ENCODE measurements at places on chromosomes 3 and 15.

DNA sequence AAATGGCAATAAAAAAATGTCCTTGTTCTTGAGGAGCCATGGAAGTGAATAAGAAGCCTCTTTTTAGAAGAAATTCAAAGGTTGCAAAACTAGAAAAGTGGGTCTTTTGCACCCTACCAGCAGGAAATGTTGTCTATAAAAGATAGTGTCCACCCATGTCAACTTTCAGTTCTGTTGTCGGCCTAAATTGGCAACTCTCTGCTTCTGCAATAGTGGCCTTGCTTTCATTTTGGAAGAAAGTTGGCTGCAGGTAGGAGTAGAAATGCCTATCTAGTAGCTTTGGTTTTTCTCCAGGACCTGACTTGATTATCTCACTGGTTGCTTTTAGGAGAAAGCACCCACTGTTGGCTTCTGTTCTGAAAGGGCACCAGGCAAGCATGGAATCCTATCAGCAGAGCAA is 85.4 kb downstream of the TMEM108 start:
- DNase-seq, result no peak

DNA sequence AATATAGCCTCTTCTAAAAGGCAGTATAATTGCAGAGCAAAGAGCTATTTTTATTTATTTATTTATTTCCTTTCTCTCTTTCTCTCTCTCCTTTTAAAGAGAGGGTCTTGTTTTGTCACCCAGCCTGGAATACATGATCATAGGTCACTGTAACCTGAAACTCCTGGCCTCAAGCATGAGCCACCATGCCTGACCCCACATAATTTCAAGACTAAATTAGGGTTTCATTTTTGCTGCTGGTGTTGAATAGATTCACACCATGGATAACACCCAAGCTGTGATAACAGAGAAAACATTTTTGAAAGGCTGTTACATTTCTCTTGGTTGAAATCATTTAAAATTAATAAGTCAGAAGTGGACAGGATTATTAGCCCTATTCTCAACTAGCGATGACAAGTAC is 131.6 kb downstream of the LEKR1 start:
- DNase-seq, result no peak

GRCh38 chr3:177468816-177469215 is 271.5 kb upstream of the TBL1XR1 start:
- DNase-seq, result no peak

DNA sequence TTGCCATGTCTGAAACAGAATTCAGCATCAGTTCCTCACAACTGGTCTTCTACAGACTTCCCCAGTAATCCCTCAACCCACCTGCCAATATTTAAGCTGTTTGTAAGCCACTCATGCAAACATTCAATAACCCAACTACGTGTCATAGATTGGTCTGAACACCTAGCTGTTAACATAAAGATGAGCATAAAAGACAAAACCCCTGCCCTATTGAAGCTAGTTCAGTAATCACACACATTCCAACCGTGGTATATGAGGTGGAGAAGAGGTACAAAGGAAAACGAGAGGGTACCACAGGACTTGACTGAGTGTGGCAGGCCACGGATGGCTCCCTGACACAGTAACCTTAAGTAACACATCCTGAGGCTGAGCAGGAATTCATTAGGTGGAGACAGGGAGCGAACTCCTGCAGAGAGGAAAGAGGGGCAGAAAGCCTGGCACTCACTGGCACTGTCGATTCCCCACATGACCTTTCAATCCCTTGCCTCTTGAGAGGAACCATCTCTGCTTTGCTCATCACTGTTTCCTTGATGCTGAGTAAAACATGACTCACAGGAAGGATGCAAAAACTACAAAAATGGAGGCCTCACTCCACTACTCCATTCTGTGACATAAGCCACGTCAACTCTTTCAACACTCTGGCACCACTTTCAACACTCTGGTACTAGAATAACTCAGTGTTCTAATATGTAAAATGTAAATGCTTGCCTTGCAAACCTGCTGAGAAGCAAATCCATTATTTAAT is 31.3 kb downstream of the RPN1 start:
- DNase-seq, result no peak

DNA sequence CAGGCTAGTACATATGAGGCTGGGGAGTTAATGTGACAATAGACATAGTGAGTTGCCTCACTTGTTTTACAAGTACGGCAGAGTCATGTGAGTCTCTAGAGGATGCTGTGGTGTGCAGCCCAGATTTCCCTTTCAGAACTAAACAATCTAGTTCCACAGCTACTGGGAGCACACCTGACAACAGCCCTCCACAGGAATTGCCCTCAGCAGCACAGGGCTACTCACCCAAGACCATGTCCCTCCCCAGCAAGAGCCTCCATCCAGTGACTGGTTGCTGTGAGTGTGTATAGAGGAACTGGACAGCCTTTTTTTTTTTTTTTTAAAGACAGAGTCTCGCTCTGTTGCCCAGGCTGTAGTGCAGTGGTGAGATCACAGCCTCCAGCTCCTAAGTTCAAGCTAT is 40.2 kb upstream of the UBE2E2 start:
- DNase-seq, result no peak

DNA sequence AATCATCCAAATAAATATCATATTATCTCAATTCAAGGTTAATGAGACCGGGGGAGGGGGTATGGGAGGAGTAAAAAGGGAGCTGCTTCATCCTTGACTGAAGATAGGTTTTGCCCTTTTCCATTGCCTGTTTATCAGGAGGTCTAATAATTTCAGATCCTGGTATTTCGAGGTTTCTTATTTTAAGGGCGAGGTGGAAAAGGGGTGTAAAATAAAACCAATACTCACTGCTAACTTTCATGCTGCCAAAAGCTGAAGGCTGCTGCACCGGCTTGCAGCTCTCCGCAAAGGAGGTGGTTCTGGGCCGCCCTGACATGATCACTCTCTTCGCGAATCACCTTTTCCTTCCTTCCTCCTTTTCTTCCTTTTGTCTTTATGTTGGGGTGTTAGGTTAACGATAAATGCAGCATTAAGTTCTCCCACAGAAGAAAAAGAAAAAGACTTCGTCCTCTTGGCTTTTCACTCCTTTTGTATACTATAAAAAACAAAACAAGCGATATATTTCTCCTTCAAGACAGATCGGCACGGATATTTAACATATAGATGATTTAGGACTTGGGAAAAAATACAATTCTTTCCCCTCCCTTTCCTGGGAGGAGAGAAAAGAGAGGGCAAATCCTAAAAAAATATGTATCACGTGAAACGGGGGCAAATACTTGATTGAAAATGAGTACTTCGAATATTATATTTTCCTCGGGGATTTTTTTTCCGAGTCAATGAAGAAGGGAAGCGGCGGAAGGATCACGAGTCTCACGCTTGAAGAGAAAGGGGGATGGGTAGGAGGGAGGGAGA is 932 bp downstream of the GSK3B start:
- no peak for DNase-seq

- no peak for DNase-seq
Observed at GRCh38 chr3:9301091-9301490, 51.6 kb upstream of the SRGAP3 start.

- DNase-seq, result no peak
Observed at GRCh38 chr3:6439226-6439625, 421.7 kb upstream of the GRM7 start.

DNA sequence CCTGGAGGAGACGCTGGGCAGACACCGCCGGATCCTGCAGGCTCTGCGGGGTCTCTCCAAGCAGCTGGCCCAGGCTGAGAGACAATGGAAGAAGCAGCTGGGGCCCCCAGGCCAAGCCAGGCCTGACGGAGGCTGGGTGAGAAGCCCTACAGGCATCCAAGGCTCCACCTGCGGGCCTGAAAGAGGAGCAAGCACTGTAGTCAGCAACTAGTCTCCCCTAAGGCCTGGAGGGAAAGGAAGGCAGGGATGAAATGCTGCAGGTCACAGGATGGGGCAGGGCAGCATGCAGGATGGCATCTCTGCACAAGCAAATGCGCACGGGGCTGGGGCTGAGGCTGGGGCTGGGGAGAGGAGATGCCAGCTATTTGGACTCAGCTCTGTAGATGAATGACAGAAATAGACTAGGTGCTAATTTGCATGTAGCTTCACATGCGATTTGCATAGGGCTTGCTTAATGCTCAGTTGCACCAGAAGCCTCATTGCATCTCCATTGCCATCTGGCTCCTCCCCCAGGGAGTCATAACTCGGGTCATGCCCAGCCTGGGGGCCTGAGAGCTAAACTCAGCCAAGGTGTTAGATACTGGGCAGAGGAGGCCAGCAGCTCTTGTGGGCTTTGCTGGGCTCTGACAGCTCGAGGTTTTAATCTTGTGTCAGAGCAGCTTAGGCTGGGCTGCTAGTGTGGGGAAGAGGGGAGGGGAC is 5.2 kb upstream of the CPLX3 start:
- no peak for DNase-seq

DNA sequence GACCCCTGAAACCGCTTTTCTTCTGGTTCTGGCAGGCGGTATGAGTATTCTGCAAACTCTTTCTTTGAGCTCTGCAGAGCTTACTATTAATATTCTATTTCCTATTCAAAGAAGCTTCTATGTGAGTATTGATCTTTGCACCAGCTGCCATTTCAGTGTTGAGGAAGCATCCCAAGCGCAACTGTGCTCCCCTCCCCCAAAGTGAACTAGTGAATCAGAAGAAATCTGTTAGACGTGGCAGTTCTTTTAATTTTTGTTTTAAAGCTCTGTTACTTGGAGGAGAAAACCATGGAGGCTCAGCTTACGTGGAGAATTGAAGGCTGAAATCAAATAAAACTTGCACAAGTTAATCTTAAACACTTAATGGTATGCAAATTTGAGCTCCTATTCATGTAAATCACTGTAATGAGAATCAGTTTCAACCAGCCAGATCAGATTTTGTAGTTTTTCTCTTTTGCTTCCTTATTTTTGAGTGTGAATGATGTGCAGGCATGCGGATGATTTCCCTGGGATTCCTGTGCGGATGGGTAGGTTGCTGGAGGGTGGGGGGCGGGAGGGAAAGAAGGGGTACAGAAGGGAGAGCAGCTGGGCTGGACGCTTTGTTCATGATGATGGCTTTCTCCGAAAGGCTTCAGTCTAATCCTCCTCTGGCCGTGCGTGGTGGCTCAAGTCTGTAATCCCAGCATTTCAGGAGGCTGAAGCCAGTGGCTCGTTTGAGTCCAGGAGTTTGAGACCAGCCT is 16.1 kb upstream of the AGBL1 start:
- DNase-seq, result no peak

GRCh38 chr3:169083163-169083562 is 580.3 kb downstream of the MECOM start:
- DNase-seq, result no peak

DNA sequence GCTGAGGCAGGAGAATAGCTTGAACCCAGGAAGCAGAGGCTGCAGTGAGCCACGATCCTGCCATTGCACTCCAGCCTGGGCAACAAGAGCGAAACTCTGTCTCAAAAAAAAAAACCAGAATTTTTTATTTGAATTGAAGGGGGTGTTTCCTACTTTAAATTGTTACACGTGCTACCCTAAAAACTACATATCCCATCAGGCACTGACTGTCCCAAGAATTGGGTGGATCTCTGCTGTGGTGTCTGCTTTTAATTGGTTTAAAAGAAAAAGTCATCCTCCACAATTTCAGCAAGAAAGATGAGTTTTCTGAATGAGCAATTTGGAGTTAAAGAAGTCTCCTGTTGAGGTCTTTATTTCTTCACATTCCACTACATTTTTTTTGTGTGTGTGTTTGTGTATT is 2.1 kb downstream of the PDIA3 start:
- DNase-seq, result no peak

- DNase-seq, result no peak
Observed at GRCh38 chr15:75007216-75007615, 11.9 kb downstream of the SCAMP5 start.

- DNase-seq, result no peak
Observed at GRCh38 chr3:13497386-13497785, 17.3 kb downstream of the HDAC11 start.

GRCh38 chr3:183375787-183376186 is 52.6 kb downstream of the MCF2L2 start:
- no peak for DNase-seq

DNA sequence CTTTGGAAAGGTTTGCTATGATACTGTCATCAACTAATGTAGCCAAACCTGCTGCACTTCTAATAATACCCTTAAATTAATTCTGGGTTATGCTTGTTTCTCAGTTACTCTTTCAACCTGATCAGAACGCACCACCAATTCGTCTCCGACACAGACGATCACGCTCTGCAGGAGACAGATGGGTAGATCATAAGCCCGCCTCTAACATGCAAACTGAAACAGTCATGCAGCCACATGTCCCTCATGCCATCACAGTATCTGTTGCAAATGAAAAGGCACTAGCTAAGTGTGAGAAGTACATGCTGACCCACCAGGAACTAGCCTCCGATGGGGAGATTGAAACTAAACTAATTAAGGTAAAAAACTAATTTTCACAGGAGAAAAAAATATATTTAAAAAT is 7.9 kb upstream of the RPLP1 start:
- DNase-seq, result no peak

DNA sequence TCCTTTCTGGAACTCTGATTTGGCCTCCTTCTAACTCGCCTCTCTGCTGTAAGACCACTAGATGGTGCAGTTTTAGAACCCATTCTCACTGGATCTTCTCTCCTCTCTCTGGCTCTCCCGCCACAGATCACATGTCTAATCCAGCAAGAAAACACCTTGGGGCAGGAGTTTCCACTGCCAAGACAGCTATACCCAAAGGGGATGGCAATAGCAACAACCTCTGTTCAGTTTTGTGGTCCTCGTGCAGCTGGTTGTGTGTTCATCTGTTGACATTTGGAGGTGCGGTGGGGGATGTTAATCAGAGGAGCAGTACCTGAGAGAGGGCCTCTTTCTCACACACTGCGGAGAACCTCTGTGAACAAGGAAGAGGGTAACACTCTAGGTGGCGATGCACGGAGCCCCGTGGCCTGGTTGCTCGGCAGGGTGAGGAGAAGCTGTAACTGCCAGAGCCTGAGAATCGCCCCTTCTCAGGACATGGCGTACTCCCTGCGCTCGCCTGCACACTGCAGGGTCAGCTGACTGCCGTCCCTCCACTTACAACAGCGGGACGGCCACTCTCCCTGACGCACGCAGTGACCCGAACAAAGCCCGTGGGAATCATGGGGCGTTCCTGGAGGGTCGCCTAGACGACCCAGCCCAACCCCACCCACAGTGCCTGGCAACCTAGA is at the start of gene TEX55:
Gene TEX55 (plus strand): TSS at position 666 of the 668 bp plus-strand sequence. CDS start 25 bp downstream, outside the sequence.
- DNase-seq, result peak; percentile 38

DNA sequence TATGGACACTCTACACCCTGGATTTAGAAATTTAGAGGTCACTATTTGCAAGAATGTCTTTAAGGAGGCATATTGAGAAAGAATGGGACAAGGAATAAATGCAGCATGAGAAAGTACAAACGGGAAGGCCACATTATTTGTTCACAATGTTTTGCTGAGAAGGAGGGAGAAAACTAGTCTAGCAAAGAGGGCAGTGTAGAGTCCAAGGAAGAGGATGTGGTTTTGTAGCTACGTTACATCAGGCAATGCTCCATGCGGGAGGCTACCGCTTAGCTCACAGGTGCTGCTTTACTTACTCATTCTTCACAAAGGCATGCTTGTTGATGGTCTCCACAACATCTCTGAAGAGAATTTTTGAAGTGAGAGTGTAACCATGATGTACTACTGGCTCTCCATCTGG is 191.1 kb downstream of the PLCH1 start:
- DNase-seq, result no peak

GRCh38 chr15:56815247-56815646 is 81.9 kb upstream of the ZNF280D start:
- DNase-seq, result peak; percentile 36

Data from left ventricle myocardium superior (tissue), 1 donor.